Globus pallidus (tissue), 1 donor: ENCODE measurements at places on chromosomes 6 and 20.

DNA sequence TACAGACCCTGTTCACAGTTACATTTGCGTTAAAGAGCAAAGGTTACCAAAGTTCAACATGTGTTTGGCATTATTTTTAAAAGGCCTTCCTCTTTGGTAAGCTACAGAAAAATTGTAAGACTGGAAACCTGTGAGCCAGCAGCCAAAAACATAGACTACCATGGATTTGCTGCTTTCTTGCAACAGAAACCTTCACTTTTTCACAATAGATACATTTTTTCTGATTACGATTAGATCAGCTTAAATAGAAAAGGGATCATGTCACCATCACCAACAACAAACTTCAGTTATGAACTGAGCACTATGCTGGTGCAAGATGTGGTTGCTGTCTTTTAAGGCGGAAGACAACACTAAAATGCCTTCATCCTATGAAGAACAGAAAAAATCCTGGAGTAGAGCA lies 112.3 kb upstream of the MARCKS start:
- DNase-seq: no peak

GRCh38 chr6:137746264-137746663 lies 120.8 kb upstream of the TNFAIP3 start:
- no peak for DNase-seq

GRCh38 chr6:125906158-125906998 lies 50.2 kb upstream of the HINT3 start:
- no peak for DNase-seq

DNA sequence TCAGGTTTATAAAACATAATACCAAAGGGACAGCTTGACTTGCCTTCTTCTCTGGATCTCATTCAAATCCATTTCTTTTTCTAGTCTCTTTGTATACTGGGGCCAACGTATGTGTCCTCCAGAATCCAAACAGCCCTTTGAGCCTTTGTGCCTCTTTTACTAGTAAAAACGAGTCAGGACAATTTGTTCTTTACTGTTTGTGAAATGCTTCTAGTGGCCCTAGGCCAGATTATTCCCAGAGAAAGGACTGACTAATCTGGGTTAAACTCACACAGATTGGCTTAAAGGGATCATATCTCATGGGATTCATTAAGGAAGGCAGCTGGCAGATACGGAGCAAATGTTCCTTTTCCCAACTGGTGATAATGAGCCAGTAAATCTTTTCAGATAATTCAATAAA lies 32.1 kb upstream of the MANEA start:
- DNase-seq: no peak

GRCh38 chr20:37276494-37277252 lies 12.8 kb upstream of the MANBAL start:
- DNase-seq: no peak

- no peak for DNase-seq
Measured at GRCh38 chr6:15331629-15332251, 85.9 kb downstream of the JARID2 start.

GRCh38 chr6:6883011-6883410 lies 224.8 kb upstream of the RREB1 start:
- DNase-seq: no peak

DNA sequence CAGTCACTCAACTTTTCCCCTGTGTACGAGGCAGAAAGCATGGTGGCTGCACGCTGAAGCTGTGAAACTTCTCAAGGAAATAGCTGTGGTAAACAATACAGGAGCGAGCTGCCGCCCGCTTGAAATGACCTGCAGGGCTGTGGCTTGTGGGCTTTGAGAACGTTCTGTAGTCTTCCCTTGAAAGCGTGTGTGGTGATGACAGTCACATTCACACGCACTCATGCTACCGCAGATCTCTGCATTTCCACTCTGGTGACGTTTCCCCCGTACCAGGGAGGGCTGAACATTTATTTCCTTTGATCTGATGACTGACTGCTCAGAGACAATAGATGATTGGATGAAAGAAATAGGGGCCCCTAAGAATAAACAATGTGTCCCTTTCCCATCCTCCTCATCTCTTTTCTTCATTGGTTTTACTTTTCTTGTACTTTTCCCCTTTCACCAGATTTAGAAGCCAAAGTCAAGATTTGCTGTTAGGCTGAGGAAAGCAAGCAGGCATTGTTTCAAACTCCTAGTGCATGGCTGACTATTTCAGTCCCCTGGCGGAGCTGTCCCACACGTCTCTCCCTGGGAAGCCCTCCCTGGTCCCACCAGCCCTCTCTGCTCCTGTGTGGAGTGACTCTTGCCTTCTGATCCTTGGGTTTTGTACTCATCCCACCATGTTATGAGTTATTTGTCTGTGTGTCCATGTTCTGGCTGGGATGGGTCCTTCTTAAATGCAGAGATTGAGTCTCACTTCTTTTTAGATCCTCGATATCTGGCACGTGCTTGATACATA lies 3.9 kb downstream of the SYTL3 start:
- no peak for DNase-seq

GRCh38 chr6:45864651-45865050 lies 151.0 kb downstream of the CLIC5 start:
- DNase-seq: no peak

DNA sequence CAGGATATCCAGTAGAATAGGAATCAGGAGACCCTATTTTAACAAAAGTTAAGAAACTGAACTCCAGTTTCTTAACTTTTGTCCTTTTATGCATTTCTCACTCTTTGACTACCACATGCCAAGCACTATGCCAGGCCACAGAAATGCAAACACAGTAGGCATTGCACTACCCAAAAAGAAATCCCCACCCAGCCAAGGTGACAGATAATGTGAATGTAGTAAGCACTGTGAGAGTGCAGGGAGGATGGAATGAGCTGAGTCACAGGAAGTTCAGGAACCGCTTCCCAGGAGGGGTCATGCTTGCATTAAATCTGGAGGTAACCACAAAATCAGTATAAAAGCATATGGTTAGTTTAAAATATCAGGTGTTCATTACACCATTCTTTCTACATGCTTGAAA lies 20.1 kb upstream of the FAM83C start:
- DNase-seq: no peak

DNA sequence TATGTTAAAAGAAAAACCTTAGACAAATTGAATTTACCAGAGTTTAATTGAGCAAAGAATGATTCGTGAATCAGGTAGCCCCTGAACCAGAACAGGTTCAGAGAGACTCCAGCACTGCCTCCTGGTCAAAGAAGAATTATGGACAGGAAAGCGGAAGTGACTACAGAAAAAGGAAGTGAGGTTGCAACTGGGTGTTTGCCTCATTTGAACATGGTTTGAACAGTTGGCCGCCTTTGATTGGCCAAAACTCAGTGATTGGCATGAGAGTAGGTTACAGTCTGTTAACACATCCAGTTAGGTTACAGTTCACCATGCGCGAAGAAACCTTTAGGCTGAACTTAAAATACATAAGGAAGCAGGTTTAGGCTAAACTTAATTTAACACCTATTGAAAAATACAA lies 248.8 kb downstream of the TFAP2A start:
- no peak for DNase-seq

- DNase-seq: no peak
Measured at GRCh38 chr6:7656355-7656754, 66.4 kb downstream of the SNRNP48 start.

DNA sequence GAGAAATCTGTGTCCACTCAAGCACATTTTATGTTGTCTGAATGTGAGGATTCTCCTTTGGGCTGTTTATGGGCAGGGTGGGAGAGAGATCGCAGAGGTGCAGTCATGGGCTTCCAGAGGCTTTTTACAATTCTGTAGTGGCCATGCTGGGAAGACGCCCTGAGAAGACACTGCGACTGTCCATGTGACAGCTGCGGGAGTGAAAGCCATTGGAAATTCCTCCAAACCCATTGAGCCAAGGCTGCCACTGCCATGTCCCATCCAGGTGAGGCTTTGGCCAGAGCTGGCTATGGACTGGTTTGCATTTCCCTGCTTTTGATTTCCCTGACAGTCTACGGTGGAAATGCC lies 216.9 kb upstream of the ECI2 start:
- DNase-seq: no peak

- no peak for DNase-seq
Measured at GRCh38 chr6:106112433-106112832, 26.3 kb downstream of the PRDM1 start.

GRCh38 chr6:119077643-119078375 lies 655 bp downstream of the FAM184A start:
- DNase-seq: no peak

GRCh38 chr6:16712255-16712930 lies 48.9 kb downstream of the ATXN1 start:
- DNase-seq: no peak

- DNase-seq: no peak
Measured at GRCh38 chr6:103000688-103001087, 1607.2 kb downstream of the GRIK2 start.

- DNase-seq: no peak
Measured at GRCh38 chr6:154297721-154298120, 58.9 kb downstream of the IPCEF1 start.

DNA sequence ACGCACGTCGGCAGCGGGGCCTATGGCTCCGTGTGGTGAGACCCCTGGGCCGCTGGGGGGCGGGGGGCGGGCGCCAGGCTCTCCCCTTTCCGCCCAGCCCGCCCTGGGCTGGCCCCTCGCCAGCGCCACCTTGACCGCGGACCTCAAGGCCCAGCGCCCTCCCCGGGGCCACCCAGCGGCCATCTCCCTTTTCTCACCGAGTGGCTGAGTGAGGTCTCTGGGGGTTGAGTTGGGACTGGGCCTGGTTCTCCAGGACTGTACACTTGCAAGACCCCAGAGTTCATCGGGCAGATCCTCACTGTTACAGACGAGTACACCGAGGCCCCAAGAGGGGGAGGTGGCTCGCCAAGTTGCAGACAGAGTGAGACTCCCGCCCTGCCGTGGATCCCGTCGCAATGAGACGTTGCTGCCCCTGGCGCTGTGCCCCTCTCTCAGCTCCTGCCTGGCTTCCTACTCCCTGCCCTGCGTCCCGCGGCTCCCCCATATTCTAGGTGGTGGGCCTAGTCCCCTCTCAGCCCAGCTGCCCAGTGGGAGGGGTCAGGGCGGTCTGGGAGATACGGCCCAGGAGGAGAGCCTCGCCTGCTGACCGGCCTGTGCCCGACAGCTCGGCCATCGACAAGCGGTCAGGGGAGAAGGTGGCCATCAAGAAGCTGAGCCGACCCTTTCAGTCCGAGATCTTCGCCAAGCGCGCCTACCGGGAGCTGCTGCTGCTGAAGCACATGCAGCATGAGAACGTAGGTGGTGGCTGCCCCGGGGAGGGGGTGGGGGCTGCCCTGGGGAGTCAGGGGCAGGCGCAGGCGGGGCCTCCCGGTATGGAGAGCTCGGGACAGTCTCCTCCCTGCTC lies 576 bp downstream of the MAPK13 start:
- DNase-seq: no peak

GRCh38 chr6:159431750-159432149 lies 261.3 kb downstream of the SOD2 start:
- DNase-seq: no peak

- DNase-seq: no peak
Measured at GRCh38 chr6:15588971-15589634, 73.7 kb downstream of the DTNBP1 start.

- DNase-seq: no peak
Measured at GRCh38 chr6:36245572-36246061, 24.2 kb upstream of the PNPLA1 start.

- no peak for DNase-seq
Measured at GRCh38 chr6:135002229-135002844, 52.3 kb downstream of the HBS1L start.
